ENCODE measurements at places on chromosomes 3 and 15. TPM values are rescaled to one million over a fixed set of nuclear protein-coding genes. Genes with fewer than 3 reads are reported as not detected.

DNA sequence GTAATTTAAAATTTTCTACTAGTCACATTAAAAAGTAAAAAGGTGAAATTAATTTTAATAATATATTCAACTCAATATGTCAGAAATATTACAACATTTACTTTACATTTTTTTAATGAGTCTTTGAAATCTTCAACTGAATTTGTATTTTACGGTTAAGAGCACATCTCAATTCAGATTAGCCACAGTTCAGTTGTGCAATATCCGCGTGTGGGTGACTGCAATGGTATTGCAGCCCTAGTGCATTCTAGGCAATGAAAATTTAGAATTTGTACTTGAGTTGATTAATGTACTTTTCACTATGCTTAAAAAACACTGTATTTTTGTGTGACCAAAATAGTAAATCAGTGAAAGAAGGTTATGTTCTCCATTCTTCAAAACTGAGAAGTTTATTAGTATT is 57.3 kb downstream of the CEP63 start:
- no peak for DNase-seq

GRCh38 chr3:131193641-131194238 is 167.1 kb downstream of the NEK11 start:
- no peak for DNase-seq

DNA sequence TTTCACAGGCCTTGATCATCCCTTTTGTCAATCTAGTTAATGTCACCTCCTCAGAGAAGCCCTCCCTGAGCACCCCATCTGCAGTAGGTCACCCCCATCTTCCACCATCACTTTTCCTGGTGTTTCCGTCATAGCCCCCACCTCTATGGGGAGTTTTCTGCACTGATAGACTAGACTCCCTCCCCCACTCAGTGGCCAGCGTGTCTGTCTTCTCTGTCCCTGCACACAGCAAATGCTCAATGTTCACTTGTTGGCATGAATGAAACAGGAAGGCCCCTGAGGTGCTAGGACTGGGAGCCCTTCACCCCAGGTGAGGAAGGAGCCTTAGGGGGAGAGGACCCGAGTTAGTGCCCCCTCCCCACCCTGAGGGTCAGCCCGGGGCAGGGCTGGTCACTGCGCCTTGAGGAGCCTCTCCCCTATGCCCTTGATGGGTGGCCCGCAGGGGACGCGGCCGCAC is 15.8 kb upstream of the FANCD2 start:
- DNase-seq, result no peak

GRCh38 chr3:131217296-131217741 is 164.3 kb upstream of the NUDT16 start:
- DNase-seq, result no peak

DNA sequence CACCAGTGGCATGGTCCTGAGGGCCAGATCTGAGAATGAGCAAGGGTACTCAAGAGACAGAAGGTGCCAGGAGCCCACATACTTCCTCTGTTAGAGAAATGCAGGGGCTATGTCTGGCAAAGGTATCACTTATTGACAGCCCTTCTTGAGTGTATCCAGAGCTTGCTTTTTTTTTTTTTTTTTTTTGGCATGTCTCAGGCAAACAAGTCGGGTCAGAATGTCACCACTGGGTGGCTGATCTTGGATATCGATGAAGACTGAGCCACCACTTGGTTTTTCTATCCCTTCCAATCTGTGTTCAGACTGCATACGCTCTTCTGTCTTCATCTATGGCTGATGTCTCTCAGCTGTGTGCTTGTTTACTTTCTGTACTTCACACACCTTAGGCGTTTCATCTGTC is 363.4 kb upstream of the C2CD4B start:
- no peak for DNase-seq

- DNase-seq, result no peak
These were observed 63.9 kb downstream of the ADCY5 start for GRCh38 chr3:123385001-123385401.

- DNase-seq, result no peak
These were observed 108.8 kb downstream of the MITF start for GRCh38 chr3:69848113-69848512.

GRCh38 chr3:129282727-129283327 is 4.2 kb downstream of the HMCES start:
- DNase-seq, result no peak

Gene MYD88
- 3.1 TPM for total RNA-seq

Gene STAB1
- total RNA-seq, result not detected

Gene TPRG1
- total RNA-seq, result 0.71 TPM

Gene GABRR3
- not detected for total RNA-seq

Gene TEX55
- total RNA-seq, result not detected

Gene AADACL2
- total RNA-seq, result not detected

Gene LRRC2
- total RNA-seq, result not detected
